ENCODE measurements at places on chromosomes 5 and 9. TPM values are rescaled to one million over a fixed set of nuclear protein-coding genes. Genes with fewer than 3 reads are reported as not detected.

- no peak for DNase-seq
Measured at GRCh38 chr5:163564321-163564938, 59.0 kb downstream of the MAT2B start.

- DNase-seq = no peak
Measured at GRCh38 chr5:98031496-98031895, 742.0 kb upstream of the RGMB start.

ESM1 gene
- 13.3 TPM for polyA plus RNA-seq

GRCh38 chr5:16936989-16937438 is 926 bp upstream of the MYO10 start:
- no peak for DNase-seq

Data from right renal cortex interstitium (tissue), 3 donors.